ENCODE measurements at places on chromosomes 4 and X.

DNA sequence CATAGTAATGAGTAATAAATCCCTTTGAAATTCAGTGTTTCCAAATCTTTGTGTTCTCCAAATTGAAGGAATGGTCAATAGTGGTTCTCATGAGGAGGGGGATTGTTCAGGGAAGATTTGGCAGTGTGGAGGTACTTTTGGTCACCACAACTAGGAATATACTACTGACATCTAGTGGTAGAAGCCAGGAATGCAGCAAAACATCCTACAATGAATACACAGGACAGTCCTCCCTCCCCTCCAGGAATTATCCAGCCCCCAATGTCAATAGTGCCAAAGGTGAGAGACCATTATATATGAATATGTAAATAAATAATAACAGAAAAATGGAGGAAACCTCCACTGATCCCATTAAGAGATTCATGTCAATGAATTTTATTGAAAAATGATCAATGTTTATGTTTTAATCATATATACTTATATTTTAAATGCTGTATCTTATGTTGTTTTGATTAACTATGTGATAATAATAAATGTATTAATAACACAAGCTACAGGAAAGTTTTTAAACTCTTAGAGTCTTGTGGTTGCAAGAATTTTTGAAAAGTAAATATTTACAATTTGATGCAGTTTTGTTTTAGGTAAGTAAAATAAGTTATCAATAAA, 14.4 kb upstream of the FAM9A start:
- DNase-seq, result no peak

DNA sequence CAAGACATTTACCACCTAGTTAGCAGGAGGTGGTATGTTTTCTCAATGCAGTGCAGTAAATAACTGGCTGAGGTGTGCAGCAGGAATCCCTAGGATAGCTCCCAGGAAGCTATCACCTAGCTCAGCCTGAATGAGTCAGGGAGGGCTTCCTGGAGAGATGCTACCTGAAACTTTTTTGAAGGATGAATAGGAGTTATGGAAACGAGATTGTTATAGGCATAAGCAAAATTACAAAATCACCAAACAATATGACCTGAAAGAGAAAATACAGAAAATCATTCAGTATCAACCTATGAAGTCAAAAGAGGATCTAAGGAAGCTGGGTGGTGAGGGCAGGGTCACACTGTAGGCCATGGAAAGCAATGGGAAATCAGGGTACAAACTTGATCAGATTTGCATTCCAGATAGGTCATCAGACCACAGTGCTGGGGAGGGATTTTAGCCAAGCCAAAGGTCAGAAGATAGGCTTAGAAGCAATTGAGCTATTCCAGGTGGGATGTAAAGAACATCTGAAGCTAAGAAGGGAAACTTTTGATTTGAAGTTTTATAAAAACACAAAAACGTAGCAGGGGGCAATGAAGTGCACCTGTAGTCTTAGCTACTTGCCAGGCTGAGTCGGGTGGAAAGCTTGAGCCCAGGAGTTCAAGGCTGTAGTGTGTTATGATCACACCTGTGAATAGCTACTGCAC, 11.3 kb downstream of the AREG start:
- no peak for DNase-seq

DNA sequence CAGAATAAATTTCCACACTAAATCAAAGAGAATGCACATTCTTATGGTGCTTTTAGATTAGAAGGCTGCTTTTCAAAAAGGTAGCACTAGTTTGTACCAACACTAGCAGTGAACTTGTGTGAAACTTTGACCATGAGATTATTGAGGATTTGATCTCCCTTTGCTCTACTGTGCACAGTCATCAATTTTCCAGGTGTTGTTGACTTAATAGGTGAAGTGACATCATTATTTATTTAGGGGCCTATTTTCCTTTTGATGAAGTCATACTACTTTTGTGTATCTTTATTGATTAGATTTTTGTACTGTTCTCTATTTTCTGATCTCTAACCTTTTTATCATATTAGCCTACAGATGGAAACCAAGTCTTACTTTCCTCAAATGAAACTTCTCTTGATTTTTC, 507.9 kb upstream of the LCORL start:
- no peak for DNase-seq

- DNase-seq, result no peak
These were observed 26.8 kb downstream of the SLC39A8 start for GRCh38 chr4:102318526-102318925.

- no peak for DNase-seq
These were observed 17.4 kb downstream of the DGKQ start for GRCh38 chr4:955931-956381.

DNA sequence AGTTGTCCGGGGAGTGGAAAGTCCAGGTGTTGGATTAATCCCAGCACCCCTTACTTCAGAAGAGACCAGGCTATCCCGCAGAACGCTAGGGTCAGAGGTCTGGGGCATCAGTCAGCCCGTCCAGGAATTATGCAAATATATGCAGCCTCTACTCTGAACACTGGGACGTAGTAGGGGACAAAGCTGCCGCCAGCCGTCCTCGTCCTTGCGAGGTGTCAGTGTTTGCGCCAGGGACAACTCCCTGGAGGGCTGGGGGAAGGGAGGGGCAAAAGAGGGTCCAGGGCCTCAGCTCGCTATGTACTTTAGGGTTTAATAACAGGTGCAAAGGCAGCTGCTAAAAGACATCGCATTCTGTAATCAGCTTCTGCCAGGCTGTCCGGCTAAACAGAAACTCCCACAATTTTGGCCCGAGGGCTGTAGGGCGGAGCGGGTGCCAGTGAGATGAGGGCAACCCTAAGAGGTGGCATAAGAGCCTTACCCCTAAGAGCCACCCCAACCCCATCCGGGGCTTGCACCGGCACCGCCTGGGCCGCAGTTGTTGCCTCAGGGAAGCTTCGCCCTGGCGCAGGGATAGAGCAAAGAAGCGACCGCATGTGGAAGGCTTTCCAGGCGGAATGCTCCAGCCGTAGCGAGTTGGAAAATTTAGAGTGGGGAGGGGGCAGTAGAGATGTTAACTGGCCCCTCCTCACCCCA, 8.4 kb downstream of the HAND2 start:
- DNase-seq, result no peak

DNA sequence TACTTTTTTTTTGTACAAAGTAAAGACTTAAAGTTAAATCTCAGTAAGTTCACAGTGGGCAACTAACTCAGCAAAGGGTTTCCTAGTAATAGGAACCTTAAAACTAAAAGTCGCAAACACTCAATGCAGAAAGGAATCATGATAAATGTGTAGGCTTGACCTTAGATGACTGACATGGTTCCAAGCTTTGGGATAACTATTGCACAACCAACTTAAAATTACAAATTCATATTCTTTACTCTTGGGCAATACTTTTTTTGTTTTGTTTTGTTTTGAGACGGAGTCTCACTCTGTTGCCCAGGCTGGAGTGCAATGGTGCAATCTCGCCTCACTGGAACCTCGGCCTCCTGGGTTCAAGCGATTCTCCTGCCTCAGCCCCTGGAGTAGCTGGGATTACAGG, 8.2 kb downstream of the ELOVL6 start:
- no peak for DNase-seq

DNA sequence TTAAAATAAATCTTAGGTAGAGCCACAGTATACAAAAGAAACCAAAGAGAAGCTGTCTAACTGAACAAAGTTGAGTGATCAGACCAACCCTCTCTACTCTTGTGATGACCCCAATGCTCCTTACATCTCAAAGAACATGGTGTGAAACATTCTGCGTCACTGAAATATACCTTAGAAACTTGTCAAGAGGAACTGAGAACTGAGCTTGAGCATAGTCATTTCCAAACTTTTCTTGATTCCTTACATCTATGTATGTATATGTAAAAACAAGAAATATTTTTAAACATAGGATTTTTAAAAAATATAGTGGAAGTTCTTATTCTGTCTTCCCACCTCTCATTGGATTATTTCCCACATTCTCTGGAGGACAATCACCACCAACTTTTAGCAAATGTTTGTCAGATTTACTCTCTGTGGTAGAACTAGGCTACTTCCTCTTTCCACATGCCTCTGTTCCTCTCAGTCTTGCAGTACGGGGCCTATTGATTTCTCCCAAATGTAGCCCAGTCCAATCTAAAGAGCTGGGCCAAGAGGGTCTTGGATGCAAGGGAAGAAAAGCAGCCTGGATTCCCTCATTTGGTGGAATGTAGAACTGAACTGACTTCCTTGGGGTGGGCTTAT, 98.2 kb upstream of the HHIP start:
- no peak for DNase-seq

GRCh38 chr4:94345969-94346368, 3.3 kb upstream of the HPGDS start:
- DNase-seq, result no peak

- no peak for DNase-seq
These were observed 4.6 kb downstream of the HTT-AS start for GRCh38 chr4:3069661-3070199.

GRCh38 chr4:118268780-118269179, 84.0 kb downstream of the PRSS12 start:
- DNase-seq, result peak; percentile 11

DNA sequence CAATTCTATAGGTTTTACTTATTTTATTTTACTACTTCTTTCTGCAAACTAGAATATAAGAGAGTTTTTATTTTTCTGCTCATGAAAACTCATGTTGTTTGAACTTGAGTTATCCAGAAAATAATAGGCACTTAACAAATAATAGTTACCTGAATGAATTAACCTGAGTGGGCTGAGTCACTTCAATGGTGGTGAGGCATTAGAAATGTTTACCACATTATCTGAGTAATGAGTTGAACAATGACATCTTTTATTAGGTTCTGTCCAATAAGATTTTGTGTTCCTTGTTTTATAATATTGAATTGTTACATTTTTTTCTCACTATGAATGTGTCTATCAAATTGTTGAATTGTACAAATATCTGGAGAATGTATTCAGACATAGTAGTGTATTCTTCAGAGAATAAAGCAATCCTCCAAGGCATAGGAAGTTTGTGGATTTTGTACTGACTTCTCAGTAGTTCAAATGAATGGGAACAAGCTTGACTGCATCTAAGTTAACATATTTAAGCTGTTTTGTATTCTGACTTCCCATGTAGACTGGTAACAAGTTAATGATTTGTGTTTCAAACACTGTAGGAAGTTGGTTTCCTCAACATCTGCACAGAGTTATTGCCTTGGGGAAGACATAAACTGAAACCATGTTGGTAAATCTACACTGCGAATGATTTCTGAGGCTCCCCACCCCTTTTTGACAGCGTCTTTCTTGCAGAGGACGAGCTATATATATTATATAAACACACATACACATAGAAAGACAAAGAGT, 1808.9 kb upstream of the TENM3 start:
- DNase-seq, result no peak

GRCh38 chrX:40733706-40734105, 1.6 kb downstream of the MED14 start:
- no peak for DNase-seq

DNA sequence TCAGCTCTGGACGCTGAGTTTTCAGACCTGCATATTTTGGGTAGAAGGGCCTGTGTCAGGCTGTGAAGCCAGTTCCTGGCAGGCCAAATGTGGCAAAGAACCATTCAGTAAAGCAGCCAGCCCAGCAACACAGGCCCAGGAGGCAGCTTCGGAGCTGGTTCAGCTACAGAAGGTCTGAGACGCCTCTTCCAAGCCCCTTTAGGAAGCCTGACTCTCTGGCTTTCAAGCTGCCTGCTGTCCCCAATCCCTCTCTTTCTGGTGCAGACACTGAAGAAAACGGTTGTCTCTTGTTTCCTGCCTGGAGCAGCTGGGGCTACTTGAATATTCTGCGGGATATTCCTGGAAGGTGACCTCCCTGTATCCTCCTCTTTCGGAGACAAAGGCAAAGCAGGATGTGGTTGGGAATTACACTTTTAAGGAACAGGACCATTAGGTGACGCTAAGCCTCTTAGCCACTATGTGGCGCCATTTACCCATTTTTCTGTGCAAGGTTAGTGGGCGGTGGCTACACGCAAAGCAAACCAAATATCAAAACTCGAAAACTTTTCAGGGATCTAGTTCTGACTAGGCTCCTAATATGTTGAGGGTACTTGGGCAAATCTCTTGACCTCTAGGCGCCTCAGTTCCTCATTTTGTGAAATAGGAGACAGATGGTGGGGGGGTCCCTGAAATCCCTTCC, 47.2 kb upstream of the LAS1L start:
- peak; percentile 65 for DNase-seq

- no peak for DNase-seq
These were observed 301.2 kb upstream of the PPARGC1A start for GRCh38 chr4:24190761-24191695.

DNA sequence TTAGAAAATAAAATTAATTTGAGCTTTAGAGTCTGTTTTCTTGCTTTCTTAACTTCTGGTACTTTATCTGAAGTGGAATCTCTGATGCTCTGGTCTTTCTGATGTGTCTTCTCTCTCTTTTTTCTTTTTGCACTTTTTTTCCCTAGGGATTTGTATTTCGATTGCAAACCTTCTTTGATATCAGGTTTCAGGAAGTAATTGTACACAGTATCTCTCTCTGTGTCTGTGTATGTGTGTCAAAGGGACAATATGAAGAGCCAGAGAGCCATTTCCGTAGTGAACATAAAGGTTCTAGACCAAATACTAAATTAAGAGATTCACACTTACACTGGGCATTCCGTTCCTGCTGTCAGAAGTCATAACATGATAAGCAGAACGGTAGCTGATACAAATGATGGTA, 325.0 kb downstream of the PCDH7 start:
- DNase-seq, result no peak
